ENCODE measurements at places on chromosomes 1 and 21.

GRCh38 chr1:210214573-210215409 is 17.8 kb upstream of the SERTAD4 start:
- DNase-seq, result no peak

DNA sequence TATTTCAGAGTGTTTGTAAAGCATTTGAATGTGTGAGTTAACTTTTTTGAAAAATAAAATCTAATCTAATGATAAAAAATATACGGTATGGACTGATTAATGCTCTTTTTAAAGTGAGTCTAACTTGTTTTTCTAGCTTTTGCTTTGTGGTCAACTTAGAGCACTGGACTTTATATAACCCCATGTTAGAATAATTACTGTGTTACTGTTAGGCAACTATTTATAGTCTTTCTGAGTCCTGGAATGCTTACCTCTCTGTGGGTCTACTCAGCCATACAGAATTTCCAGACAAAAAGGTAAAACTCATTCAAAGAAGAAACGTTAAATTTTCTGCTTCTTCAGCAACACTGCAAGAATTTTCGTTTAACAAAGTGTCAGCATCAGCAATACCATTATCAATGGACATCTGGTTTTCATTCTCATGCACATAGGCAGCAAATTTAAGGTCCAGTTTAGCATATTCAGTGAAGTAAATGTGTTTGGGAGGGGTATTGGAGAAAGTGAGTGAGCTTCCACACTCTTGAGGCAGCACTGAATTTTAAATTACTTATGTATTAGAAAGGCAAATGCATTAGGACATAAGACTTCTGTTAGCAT is 664.7 kb upstream of the NEGR1 start:
- no peak for DNase-seq

DNA sequence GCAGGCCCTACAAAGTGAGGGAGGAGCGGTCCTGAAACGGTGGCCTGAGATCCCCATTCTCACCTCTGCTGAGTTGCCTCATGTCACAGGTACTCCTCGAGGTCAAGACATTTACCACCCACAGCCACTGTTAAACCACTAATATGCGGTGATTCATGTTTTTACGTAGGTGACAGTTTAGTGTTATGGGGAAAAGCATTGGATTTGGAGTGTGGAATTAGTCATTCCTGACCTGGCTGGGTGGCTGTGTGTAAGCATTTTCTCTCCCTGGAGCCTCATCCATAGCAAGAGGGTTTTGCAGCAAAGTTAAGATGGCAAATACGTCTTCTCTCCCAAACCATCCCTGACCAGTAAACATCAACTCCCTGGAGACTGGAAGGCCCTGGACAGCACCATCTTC is 57.8 kb upstream of the KCNJ6 start:
- no peak for DNase-seq

DNA sequence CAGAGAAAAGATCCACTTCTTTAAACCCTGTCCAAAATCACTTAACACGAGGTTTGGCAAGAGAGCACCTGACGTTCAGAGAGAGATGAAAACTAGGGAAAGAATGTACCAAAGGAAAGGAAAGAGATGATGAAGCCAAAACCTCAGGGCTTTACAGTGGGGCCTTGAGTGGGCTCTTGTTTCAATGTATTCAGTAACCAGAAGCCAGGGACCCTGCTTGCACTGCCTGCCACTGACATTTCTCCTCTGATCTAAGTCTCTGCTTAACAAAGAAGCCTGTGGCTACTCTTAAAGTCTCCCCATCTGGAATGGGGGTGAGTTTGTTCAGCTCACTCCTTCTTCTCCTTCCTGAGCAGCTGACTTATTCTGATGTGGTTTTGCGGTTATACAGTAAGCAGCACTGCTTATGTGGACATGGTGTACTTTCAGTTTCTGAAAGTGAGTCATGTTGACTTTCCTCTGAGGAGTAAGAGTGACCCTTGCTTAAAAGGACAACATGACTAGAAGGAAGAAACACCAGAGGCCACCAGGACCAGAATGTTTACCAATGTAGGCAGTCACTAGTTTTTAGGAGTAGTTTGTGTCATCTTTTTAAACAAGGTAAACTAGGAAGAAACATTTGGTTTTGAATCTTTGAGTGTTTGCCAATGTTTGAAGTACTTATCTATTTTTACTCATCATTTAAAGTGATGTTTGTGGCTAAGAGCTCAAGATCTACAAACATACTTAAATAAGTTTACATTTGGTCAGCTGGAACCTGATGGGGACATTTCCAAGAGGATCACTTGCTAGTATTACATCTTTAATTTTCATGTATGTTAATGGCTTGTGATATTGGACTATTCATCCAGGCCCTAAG is 87.4 kb downstream of the FASLG start:
- DNase-seq, result no peak

- DNase-seq, result no peak
These were observed 59.9 kb downstream of the WNT9A start for GRCh38 chr1:227887697-227888403.

- DNase-seq, result no peak
These were observed 61.4 kb upstream of the VCAM1 start for GRCh38 chr1:100657876-100658715.

- DNase-seq, result no peak
These were observed 19.7 kb upstream of the HYI start for GRCh38 chr1:43473463-43473862.

DNA sequence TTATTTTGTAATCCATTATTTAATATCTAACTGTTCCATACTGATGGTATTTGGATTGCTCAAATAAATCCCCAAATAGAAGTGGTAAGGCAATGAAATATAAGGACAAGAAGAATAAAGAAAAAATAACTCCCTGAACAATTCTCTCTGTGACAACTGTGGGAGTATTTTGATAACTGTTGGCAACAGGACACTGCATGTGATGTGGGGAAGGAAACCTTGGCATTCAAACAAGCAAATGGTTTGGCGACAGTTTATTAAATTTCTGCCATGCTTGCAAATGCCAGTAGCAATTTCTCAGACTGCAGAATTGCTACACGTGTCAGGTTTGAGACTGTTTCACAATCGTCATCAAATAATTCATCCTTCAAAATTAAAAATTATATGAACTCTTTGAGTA is 8.6 kb upstream of the MRPL39 start:
- DNase-seq, result no peak

GRCh38 chr1:15923241-15923640 is 52.7 kb downstream of the ZBTB17 start:
- no peak for DNase-seq

DNA sequence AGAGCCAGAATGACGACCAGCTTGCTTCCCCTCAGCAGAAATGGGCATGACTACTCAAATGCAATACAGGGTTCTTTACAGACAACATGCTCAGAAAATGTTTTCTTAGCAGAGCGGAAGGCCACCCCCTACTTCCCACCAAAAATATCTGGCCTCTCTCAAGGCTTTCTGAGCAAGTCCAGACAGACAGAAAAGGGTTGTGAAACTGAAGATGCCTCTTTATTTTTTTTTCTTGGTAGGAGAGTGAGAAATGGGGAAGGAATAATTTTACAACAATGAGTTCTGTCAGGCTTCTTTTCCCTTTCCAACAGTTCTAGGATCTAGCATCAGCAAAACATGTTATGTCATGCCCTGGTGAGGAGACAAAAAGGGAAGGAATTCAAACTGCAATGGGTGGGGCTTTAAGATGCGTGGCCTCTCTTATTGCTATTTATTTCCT is 172.0 kb upstream of the CAMK1G start:
- DNase-seq, result no peak

DNA sequence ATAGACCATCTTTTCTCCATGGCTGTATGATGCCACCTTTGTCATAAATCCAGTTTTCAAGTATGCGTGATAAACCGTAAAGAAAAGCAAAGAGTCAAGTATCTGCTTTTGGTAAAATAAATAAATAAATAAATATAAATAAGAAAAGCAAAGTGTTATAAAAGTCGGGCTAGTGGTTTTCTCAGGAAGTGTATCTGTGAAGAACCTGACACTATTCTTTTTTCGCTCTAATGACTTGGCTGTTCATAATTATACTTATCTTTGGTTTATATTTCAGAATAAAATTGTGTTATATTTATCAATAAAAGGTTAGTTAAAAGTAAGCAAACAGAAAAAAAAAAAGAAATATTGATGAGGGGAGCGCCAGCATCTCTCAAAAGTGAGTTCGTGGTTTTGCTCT is 594 bp upstream of the EXO5 start:
- no peak for DNase-seq

GRCh38 chr1:24778141-24778540 is 32.9 kb downstream of the CLIC4 start:
- DNase-seq, result no peak

GRCh38 chr1:234666761-234667160 is 56.8 kb upstream of the IRF2BP2 start:
- DNase-seq, result no peak

- DNase-seq, result no peak
These were observed 36.2 kb downstream of the ASH1L start for GRCh38 chr1:155526356-155526755.

GRCh38 chr1:81670286-81670685 is 130.4 kb upstream of the ADGRL2 start:
- DNase-seq, result no peak

GRCh38 chr1:100539836-100540536 is 2.0 kb downstream of the GPR88 start:
- peak; percentile 4 for DNase-seq

GRCh38 chr1:31183126-31183525 is 56.6 kb downstream of the NKAIN1 start:
- DNase-seq, result no peak

GRCh38 chr1:234871710-234872271 is 256.8 kb downstream of the TOMM20 start:
- DNase-seq, result no peak

- no peak for DNase-seq
These were observed 844 bp downstream of the ADAMTS5 start for GRCh38 chr21:26965907-26966581.

DNA sequence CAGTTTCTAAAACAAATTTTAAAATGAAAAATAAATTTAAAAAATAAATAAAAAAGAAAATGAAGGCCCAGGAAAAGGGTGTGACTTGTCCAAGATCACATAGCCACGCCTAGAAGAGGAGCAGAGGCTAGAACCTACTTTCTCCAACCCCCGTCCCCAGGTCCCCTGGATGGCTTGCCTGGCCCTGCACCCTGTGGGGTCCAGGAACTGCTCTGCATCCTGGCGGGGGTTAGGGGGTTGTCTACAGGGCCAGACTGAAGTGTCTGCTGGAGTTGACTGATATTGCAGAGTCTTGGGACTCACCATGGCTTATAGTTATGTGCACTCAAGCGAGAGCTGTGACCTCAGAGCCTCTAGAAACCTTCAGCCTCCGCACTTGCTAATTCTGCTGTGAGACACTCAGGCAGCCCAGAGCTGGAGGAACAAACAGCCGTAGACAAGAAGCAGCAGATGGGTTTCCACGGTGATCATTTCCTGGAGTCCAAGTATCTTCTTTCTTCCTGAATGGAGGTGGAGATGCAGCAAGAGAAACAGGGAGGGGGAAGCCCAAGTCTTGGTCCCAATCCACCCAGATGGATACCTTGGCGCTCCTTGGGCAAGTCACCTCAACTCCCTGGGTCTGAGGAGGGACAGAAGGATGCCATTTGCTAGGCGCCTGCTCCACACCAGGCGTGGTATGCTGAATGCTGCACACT is 5.2 kb upstream of the EXTL1 start:
- no peak for DNase-seq

GRCh38 chr1:165828669-165829329 is 1.4 kb downstream of the UCK2 start:
- no peak for DNase-seq

DNA sequence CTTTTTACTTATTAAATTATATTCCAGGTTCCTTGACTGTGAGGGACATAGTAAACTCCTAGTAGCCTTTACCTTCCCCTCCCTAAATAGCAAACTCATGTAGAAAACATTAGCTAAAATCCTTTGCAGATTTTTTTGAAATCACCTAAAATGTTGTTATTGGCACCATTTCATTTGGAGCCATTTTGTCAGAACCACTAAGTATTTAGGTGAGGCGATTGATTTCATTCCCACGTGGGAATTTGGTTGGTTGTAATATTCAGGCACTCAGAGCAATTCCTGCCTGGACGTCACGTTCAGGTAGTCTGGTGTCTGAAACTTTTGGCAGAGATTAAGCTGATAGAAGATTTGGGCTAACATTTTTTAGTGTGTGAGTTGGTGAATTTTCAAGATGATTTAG is 84.3 kb downstream of the CAMTA1 start:
- no peak for DNase-seq

DNA sequence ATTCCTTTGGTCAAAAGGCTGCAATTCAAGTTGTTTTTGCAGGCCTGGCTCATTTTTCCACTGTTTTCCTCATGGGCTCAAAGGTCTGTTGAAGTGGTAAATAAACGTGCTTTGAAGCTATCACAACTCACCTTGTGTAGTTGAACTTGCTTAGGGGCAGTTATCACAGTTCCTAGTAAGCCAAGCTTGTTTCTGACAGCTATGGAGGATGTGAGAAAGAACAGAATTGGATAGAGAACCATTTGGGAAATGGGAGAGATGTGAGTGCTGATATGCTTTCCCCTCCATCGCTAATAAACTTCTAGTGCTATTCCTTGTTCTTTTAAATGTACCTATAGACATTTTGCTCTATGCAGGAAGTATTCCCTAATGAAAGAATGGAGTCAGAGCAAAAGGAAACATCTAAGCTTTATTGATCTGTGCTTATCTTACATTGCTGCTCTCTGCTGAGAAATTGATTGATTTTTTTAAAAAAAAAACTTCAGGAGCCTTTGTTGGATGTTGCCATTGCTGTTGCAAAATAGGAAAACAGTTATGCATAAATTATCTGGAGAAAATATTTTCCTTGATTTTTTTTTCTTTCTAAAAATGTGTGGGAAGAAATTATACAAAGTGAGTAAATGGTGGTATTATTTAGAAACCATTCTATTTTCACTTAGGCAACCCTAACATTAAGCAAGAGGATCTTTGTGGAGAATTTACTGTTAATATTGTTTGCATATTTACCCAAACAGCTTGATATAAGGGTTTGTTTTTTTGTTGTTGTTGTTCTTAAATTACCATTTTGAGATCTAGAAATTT is 118.2 kb downstream of the MAGI3 start:
- DNase-seq, result no peak

DNA sequence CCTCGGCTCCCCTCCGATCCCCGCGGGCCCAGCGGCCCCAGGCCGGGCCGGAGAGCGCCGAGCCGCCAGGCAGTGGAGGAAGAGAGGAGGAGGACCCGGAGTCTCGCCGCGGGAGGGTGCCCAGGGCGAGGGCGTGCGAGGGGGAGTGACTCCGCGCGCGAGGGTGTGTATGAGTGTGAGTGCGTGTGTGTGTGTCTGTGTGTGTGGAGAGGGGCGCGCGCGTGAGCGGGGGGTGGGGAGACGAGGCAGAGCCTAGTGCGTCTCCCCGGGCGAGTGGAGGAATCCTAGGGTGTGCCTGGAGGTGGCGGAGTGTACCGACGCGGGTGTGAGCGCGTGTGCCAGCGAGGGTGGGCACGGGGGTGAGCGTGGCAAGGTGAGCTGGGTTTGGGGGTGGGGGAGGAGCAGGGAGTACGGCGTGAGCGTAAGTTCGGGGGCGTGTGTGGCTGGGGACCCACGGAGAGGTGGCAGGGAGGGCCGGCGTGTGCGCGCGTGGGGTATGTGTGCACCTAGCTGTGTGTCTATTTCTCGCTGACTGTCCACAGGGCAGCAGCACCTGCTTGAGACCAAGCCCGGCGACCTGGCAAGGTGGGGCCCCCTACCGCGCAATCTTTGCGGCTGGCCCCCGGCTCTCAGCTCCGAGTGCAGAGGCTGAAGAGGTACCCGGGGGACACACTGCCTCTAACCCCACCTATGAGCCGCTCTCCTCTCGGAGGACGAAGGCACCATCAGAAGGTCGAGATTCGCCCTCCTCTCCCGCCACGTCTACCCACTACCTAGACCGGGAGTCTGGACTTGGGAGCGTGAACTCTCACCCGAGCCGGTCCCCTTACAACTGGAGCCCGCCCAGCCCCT is 784 bp upstream of the KCND3 start:
- no peak for DNase-seq

Measured in stimulated activated CD8-positive, alpha-beta memory T cell treated with anti-CD3 and anti-CD28 coated beads, Interleukin-15, amount 100 ng/mL, for 48 hours (primary cell).